ENCODE measurements at places on chromosomes 12 and 14.

DNA sequence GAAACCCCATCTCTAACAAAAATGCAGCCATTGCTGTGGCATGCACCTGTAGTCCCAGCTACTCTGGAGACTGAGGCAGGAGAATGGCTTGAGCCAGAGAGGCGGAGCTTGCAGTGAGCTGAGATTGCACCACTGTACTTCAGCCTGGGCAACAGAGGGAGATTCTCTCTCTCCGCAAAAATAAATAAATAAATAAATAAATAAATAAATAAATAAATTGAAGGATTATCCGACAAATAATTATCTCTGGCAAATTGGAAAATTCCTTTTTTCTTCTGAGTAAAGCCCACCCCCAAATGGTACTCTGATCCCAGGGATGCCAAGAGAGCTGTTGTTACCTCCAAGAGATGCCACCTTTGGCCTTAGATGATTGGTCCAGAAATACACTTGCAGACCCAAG is 137.9 kb downstream of the SUDS3 start:
- DNase-seq, result no peak

DNA sequence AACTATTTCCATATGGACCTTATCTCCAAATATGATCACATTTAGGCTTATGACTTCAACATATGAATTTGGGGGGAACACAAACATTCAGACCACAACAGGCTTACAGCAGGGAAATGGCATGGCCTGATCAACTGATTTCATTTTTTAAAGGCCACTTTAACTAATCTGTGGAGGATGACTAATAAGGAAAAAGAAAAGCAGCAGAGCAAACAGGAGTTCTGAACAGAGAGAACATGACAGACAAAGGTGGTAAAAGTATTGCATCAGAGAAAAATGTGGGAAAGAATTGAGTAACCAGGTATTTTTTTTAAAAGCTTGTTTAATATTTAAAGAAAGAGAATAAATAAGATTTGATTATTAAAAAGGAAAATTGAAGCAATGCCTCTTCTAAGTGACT is 366.1 kb upstream of the TMPO start:
- DNase-seq, result no peak

GRCh38 chr12:48388938-48389337 is 38.2 kb upstream of the ZNF641 start:
- no peak for DNase-seq

DNA sequence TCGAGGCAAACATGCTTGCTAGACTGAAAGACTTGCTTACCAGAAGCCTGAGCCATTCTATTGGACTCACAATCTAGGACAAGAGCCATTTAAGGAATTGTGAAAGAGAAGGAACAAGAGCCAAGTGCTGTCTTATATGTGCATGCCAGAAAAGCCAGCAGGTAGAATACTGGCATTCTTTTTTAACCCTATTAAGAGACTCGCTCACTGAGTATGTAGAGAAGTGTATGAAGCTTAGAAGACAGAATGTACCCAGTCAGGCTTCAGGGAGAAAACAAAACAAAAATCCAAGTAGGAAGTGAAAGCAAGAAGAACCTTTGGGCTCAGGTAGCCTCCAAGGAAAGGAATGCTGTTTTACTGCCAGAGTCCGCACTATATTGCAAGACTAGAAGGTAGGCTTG is 65.9 kb downstream of the DCAF5 start:
- DNase-seq, result no peak

GRCh38 chr12:24134092-24134491 is 184.6 kb upstream of the SOX5 start:
- DNase-seq, result no peak

GRCh38 chr12:45893240-45893639 is 97.1 kb downstream of the SCAF11 start:
- DNase-seq, result no peak

DNA sequence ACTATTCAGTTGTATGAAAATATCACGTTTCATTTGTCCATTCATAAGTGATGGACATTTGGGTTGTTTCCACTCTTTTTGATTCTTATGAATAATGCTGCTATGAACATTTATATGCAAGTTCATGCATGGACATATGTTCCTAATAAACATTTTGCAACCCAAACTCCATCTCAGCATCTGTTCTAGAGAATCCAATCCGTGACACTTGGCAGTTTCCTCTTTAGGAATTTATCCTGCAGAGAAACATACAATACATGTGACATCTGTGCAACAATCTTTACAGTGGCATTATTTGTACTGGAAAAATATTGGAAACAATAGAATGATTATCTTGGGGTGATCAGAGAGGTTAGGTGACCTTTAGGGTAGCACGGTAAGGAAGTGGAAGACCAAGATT is 290.8 kb upstream of the SRRM4 start:
- DNase-seq, result no peak

DNA sequence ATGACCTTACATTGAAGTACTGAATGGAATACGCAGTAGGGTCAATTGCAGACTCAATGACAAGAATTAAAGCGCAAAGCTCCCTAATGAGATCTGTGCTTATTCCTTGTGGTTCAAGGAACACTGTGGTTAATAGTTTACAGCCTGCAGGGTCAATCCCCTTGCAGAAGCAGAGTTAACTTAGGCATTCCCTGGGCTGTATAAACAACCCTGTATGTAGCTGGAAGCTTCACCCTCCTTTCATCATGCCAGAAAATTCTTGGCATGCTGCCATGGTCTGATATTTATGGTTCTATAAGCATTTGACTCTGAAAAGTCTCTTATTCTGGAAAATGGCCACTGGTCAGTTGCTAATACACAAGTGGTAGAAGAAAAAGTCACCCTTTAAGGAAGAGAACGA is 227.7 kb downstream of the NOVA1 start:
- no peak for DNase-seq

- DNase-seq, result no peak
Observed at GRCh38 chr14:75697918-75698317, 36.9 kb downstream of the TTLL5 start.

- no peak for DNase-seq
Observed at GRCh38 chr14:101790232-101790631, 28.7 kb downstream of the PPP2R5C start.

DNA sequence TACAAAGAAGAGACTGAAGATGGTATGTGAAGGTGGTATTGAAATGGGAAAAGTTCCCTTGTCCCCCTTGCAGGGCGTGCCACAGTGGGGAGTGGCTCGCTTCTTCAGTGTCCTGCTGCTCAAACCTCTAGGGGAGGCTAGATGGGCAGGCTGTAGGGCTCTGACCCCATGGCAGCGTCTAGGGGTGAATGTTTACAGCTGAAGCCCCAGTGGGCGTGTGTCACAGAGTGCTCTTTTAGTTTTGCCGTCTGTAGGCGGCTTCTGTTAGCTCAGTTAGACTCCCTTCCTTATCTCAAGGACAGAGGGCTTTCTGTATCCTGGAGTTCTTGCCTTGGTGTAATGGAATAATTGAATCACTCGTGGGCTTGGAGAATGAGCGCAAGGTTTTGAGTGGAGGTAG is 266.2 kb downstream of the RAD51B start:
- DNase-seq, result no peak

All from LoVo (cell line).